ENCODE measurements at places on chromosomes 13 and 19. TPM values are rescaled to one million over a fixed set of nuclear protein-coding genes. Genes with fewer than 3 reads are reported as not detected.

The MYBPC2 gene
- not detected for polyA plus RNA-seq

DNA sequence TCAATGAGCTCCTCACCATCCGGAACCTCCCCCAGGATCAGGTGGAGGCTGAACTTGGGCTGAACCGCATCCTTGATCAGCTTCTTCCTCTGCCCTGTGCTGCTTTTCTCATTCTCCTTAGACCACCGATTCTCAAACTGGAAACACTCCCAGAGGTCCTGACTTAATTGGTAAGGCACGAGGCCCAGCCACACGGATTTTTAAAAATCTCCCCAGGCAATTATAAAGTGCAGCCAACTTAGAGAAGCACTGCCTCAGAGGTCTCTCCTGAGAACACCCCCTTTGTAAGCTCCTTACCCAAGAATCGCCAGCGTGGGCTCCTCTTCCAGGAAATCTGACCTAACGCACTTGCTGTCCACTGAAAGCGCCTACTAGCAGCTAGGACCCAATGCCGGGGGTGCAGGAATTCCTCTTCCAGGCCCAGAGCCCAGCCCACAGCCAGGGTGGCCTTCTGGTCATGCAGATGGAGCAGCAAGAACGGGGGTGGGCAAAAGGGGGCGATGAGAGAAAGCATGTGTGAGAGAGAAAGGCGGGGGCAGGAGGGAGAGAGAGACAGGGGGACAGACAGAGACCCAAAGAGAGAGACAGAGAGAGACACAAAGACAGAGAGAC lies 66.9 kb upstream of the CACNA1A start:
- no peak overlapping the region for H3K27ac ChIP-seq
- DNase-seq = no peak
- H3K4me3 ChIP-seq = no peak overlapping the region
- no peaks in the 10 kb centered on the region for H3K27me3 ChIP-seq
- H3K36me3 ChIP-seq = no peaks in the 10 kb centered on the region
- H3K4me1 ChIP-seq = no peaks in the 10 kb centered on the region

DNA sequence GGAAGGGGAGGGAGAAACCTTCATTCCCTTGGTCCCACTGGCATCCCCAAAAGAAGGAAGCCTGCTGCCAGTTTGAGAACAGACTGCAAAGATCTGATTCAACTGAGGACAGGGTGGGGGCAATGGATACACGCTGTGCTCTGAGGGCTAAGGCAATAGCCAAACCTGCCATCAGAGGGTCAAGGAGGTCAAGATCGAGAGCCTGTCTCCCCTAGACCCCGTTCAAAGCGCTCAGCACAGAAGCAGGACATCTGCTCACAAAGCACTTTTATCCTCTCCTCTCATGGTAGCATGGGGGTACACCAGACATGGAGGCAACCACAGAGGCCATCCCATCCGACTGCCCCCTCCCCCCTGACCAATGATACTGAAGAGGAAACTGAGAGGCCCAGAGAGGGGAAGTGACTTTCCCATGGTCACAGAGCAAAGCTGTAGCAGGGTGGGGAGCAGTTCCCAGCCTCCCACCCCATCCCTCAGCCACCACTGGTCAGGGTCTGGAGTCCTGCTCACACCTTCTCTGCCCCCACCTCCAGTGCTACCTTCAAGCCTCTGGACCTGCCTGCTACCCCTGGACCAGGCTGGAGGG lies 11.1 kb downstream of the POU2F2 start:
- H3K4me3 ChIP-seq = no peak overlapping the region
- no peaks in the 10 kb centered on the region for H3K4me1 ChIP-seq
- no peak for DNase-seq
- H3K36me3 ChIP-seq = no peaks in the 10 kb centered on the region
- H3K27ac ChIP-seq = no peak overlapping the region

GRCh38 chr19:40245506-40246128 lies 19.1 kb upstream of the CCNP start:
- no peak overlapping the region for H3K4me3 ChIP-seq
- no peaks in the 10 kb centered on the region for H3K27me3 ChIP-seq
- H3K27ac ChIP-seq = peak overlapping the region; percentile 51
- DNase-seq = no peak

DNA sequence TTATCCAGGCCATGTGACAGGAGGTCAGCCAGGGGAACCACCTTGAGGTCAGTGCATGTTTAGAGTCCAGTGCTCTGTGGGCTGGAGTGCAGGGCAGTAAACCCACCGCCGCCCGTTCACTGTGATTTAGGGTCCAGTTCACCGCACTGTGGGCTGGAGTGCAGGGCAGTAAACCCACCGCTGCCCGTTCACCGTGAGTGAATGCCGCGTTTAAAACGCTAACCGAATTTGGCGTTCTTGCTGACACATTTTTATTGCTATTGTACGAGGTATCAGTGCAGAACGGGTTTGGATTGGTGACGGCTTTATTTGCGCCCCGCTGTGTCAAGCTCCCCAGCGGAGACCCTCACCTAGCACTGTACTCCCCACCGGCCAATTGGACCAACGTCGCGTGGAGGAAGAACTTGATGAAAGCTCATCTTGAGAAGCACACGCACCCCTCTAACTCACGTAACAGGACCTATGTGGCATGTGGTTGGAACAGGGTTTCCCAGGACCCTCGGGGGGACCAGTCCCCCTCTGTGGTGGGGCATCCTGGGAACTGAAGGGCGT lies 27.9 kb downstream of the C13orf46 start:
- no peak overlapping the region for H3K27ac ChIP-seq
- no peaks in the 10 kb centered on the region for H3K27me3 ChIP-seq
- H3K4me3 ChIP-seq = no peak overlapping the region
- DNase-seq = no peak

- H3K36me3 ChIP-seq = no peaks in the 10 kb centered on the region
- H3K27ac ChIP-seq = no peak overlapping the region
- DNase-seq = no peak
- H3K4me3 ChIP-seq = no peak overlapping the region
- no peaks in the 10 kb centered on the region for H3K4me1 ChIP-seq
Observed at GRCh38 chr13:87129602-87130300, 541.4 kb upstream of the SLITRK5 start.

- DNase-seq = no peak
- no peak overlapping the region for H3K4me3 ChIP-seq
- no peaks in the 10 kb centered on the region for H3K27me3 ChIP-seq
- H3K36me3 ChIP-seq = no peaks in the 10 kb centered on the region
- no peak overlapping the region for H3K27ac ChIP-seq
Observed at GRCh38 chr19:6070720-6071485, 39.4 kb downstream of the RFX2 start.

DNA sequence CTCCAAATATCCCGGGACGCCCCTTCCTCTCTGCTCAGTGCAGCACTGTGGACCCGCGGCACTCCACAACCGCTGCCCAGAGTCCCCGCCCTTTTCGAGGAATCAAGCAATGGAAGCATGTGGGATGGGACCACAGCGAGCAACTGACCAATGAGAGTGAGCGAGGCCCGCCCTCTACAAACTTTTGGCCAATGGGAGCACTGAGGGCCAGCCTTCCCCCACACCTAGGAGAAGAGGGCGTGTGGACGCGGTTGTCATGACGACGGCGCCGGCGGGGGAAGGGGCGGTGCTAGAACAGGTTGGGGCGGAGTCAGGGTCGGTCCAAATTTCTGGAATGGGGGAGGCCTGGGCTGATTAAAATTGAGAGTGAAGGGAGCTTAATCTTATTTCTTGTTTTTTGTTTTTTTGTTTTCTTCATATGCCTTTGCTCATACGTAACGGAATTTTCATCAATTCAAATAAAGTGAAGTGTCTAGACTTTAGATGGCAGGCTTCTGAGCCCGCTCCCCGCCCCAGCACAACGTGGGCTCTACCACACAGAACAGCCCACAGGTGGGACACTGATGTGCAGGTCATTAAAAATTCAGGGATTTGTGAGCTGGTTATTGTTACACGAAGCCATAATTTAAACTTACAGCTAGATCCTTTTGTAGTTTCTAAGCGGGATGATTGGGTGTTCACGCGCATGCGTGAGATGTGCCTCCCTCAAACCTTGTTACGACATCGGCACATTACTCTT lies at the start of gene DNAAF3:
DNAAF3 (minus strand) TSS at position 84 of the 739 bp plus-strand sequence. CDS start 200 bp downstream, outside the sequence.
- peak within 1 kb of the TSS; percentile 53 for H3K4me3 ChIP-seq
- peaks cover 10% of the 10 kb centered on the region for H3K27me3 ChIP-seq
- H3K4me1 ChIP-seq = no peaks in the 10 kb centered on the region
- peak; percentile 98 for DNase-seq
- no peak within 1 kb of the TSS for H3K27ac ChIP-seq

DNA sequence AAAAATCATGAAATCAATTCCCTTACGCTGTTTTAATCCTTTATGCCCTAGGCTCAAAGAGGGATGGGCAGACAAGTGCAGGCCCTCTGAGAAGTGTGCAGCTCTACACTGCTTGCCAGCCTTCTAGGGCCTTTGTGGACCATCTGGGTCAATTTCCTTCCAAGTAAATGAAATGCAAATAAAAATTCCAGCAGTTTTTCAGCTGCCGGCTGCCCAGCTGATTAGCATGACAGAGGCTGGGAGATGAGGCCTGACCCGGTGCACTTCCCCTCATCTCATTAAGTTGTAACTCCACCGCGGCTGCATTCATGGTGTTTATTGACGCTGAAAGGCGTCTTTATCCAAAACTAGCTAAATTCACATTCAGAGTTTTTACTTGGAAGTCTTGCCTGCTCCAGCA lies 47.5 kb upstream of the GSX1 start:
- no peak for DNase-seq
- H3K27me3 ChIP-seq = no peaks in the 10 kb centered on the region
- H3K4me1 ChIP-seq = no peaks in the 10 kb centered on the region
- no peak overlapping the region for H3K4me3 ChIP-seq
- no peak overlapping the region for H3K27ac ChIP-seq

GRCh38 chr13:51524829-51525566 lies 59.3 kb upstream of the WDFY2 start:
- no peak overlapping the region for H3K27ac ChIP-seq
- no peaks in the 10 kb centered on the region for H3K27me3 ChIP-seq

- no peaks in the 10 kb centered on the region for H3K27me3 ChIP-seq
- no peak overlapping the region for H3K4me3 ChIP-seq
- H3K36me3 ChIP-seq = peaks cover 3% of the 10 kb centered on the region
- peak; percentile 33 for DNase-seq
Observed at GRCh38 chr13:32468502-32469142, 40.7 kb upstream of the N4BP2L1 start.

DNA sequence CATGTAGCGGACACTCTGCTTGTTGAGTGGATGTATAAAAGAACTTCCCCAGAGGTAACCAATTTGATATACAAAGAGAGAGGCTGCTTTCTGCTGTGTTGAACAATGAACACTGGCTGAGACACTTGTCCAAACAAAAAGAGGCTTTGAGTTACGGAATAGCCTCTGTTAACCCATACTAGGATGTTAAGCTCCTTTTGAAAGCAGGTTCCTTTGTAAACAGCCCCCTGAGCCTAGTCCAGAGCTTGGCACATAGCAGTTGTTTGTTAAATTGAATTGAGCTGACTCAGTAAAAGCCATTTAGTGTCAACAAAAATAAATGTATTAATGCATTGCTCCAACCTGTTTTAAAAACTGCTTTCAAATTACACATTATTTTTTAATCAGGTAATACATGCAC lies 200.1 kb downstream of the MZT1 start:
- DNase-seq = no peak
- H3K27ac ChIP-seq = no peak overlapping the region
- no peaks in the 10 kb centered on the region for H3K27me3 ChIP-seq
- H3K4me3 ChIP-seq = no peak overlapping the region

DNA sequence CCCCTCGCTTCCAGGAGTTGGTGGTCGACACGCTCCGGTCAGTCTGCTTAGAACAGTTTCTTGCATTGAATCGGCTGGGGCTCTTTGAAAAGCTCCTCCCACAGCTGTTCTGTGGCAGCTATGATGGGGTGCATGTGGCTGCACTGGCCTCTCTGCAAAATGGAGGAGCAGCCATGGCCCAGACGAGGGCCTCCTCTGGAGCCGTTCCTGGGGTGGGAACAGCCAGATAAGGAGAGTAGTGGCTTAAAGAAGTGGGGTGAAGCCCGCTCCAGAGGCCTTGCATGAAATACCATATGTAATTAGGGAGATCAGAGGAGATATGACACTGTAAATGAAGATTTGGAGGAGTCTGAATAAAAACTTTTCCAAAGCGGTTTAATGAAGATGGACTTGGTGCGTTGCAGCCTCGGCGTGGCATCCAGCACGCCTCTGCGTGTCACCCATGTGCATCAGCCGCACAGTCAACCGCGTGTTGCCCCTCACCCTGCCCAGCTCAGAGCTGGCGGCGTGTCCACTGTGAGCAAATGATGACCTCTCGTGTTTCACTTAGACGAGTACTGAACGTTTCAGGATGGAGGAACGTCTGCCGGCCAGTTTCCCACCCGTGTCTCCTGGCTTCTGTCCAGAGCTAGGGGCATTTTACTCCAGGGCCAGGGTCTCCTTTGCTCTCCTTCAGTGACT lies 199.2 kb downstream of the TEX29 start:
- no peak overlapping the region for H3K27ac ChIP-seq
- DNase-seq = no peak
- H3K27me3 ChIP-seq = no peaks in the 10 kb centered on the region
- no peaks in the 10 kb centered on the region for H3K4me1 ChIP-seq
- H3K4me3 ChIP-seq = no peak overlapping the region

All from kidney (tissue), 22 donors.